ENCODE measurements at places on chromosomes 11 and 22. TPM values are rescaled to one million over a fixed set of nuclear protein-coding genes. Genes with fewer than 3 reads are reported as not detected.

DNA sequence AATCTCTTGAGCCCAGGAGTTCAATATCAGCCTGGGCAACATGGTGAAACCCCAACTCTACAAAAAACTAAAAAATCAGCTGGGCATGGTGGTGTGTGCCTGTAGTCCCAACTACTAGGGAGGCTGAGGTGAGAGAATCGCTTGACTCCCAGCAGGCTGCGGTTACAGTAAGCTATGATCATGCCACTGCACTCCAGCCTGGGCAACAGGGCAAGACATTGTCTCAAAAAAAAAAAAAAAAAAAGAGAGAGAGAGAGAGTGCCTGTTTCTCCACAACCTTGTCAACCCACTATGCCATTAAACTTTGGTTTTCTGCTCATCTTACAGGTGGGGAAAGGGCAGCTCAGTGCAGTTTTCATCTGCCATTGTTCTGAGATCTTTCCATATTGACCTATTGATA is 5.1 kb downstream of the FOLR3 start:
- H3K27ac ChIP-seq, result peak overlapping the region; percentile 50
- no peaks in the 10 kb centered on the region for H3K27me3 ChIP-seq
- no peaks in the 10 kb centered on the region for H3K36me3 ChIP-seq

The CCDC117 gene
- 56.9 TPM for total RNA-seq

The UEVLD gene
- 14.9 TPM for total RNA-seq

DNA sequence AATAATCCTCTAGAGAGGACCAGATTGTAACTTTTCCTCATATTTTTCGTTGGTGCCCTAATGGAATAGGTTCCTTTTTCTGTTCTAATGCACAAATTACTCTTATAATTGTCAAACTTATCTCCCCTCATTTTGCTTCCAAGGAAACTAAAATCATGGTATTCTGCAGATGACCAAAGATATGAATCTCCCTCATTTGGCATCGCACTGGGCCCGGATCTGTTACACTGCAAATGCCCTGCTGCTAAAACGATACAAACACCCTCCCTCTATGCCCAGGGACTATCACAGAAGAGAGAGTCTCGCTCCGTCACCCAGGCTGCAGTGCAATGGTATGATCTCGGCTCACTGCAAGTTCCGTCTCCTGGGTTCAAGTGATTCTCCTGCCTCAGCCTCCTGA is 7.6 kb downstream of the KLHDC7B start:
- H3K4me1 ChIP-seq, result no peaks in the 10 kb centered on the region
- H3K4me3 ChIP-seq, result no peak overlapping the region
- no peaks in the 10 kb centered on the region for H3K27me3 ChIP-seq
- H3K27ac ChIP-seq, result no peak overlapping the region
- no peak for DNase-seq

The SCGB1C1 gene
- total RNA-seq, result not detected

DNA sequence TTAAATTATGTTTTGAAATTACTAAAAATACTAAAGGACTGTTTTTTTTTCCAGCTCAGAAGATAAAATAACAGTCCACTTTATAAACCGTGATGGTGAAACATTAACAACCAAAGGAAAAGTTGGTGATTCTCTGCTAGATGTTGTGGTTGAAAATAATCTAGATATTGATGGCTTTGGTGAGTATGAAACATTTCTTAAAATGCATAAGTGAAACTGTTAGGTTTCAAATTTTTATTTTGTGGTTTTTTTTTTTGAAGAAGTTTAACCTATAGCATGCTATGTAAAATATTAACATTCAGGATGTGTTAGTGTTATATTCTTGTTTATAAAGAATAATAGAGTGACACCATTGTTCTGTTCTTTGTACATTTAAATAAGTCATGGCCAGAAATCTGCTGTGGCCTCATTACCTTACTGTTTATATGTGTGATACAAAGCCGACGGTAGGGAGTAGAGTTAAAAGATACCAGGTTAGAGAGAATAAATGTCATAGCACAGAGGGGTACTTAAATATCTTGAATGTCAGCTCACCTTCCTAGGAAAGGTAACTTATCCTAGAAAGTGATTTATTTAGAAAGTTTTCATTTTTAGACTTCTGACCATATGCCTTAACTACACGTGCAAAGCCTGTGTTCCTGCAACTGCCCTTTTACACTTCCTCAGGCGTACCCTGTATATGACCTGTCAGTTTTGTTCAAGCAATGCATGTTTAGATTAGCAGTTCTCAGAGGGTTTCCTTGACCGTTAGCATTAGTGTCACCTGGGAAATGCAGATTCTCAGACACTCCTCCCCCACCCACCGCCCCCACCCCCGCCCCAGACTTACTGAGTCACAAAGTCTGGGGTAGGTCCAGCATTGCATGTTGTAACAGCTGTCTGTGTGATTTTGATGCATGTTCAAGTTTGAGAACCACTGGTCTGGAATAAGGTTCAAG is 6.3 kb downstream of the FDX1 start:
- no peak for DNase-seq
- peaks cover 19% of the 10 kb centered on the region for H3K4me1 ChIP-seq
- no peaks in the 10 kb centered on the region for H3K27me3 ChIP-seq

GRCh38 chr11:18352581-18352980 is 30.2 kb downstream of the GTF2H1 start:
- H3K4me3 ChIP-seq, result no peak overlapping the region
- DNase-seq, result no peak
- H3K36me3 ChIP-seq, result peaks cover 75% of the 10 kb centered on the region
- H3K27me3 ChIP-seq, result no peaks in the 10 kb centered on the region
- no peak overlapping the region for H3K27ac ChIP-seq
- H3K4me1 ChIP-seq, result peaks cover 8% of the 10 kb centered on the region

DNA sequence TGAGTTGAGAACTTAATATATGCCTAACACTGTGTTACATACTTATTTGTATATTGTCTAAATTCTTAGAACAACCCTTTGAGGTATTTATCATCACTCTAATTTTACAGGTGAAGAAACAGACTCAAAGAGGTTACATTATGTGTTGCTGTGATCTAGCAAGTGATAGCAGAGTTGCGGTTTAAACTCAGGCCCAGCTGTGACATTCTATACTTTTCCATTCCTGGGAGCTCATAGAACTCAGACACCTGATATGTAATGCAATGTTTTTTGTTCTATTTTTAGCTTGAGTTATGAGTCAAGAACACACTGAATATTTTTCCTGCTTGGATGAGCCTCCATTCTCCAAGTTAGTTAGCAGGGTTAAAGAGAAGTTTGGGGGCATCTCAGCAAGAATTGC is 449.7 kb upstream of the DDI1 start:
- H3K4me1 ChIP-seq, result peaks cover 5% of the 10 kb centered on the region
- no peaks in the 10 kb centered on the region for H3K36me3 ChIP-seq
- no peak overlapping the region for H3K4me3 ChIP-seq

DNA sequence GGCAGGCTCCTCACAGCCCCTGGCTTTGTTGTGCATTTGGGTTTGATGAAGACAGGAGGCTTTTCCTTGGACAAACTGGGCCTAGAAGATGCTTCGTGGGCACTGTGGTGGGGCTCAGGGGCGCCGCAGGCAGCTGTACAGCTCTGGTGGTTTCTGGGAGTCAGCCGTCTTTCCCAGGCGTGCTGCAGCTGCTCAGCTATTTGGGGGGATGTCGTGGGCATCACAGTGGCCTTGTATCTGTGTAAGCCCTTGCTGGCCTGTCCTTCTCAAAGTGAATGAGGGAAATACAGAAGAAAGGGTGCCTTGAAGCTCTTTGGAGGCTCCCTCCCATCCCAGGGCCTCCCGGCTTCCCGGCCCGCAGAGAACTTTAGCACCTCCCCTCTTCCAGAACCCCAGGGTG is 89.5 kb downstream of the TBC1D22A start:
- DNase-seq, result no peak
- no peak overlapping the region for H3K4me3 ChIP-seq

- no peaks in the 10 kb centered on the region for H3K4me1 ChIP-seq
- no peak for DNase-seq
- H3K27me3 ChIP-seq, result no peaks in the 10 kb centered on the region
- no peak overlapping the region for H3K4me3 ChIP-seq
- no peak overlapping the region for H3K27ac ChIP-seq
- H3K36me3 ChIP-seq, result no peaks in the 10 kb centered on the region
These were observed 3.9 kb downstream of the SPATA19 start for GRCh38 chr11:133841279-133842043.

- no peaks in the 10 kb centered on the region for H3K4me1 ChIP-seq
- no peaks in the 10 kb centered on the region for H3K36me3 ChIP-seq
These were observed 445.9 kb upstream of the ANO3 start for GRCh38 chr11:25886036-25886435.

- H3K4me3 ChIP-seq, result no peak overlapping the region
- no peaks in the 10 kb centered on the region for H3K36me3 ChIP-seq
- DNase-seq, result no peak
- no peak overlapping the region for H3K27ac ChIP-seq
- no peaks in the 10 kb centered on the region for H3K4me1 ChIP-seq
These were observed 2.7 kb upstream of the OR2D2 start for GRCh38 chr11:6895010-6895409.

The GUCY1A2 gene
- 0.13 TPM for total RNA-seq

GRCh38 chr11:75260396-75261170 is 20.0 kb downstream of the TPBGL start:
- no peaks in the 10 kb centered on the region for H3K36me3 ChIP-seq
- H3K27ac ChIP-seq, result no peak overlapping the region
- no peak overlapping the region for H3K4me3 ChIP-seq
- no peaks in the 10 kb centered on the region for H3K27me3 ChIP-seq

The C11orf24 gene
- total RNA-seq, result 81.7 TPM

GRCh38 chr11:113971506-113972195 is 3.3 kb upstream of the HTR3A start:
- H3K36me3 ChIP-seq, result no peaks in the 10 kb centered on the region
- no peak overlapping the region for H3K4me3 ChIP-seq
- H3K27ac ChIP-seq, result no peak overlapping the region
- no peaks in the 10 kb centered on the region for H3K4me1 ChIP-seq
- no peaks in the 10 kb centered on the region for H3K27me3 ChIP-seq
- DNase-seq, result no peak

GRCh38 chr11:518463-519202 is 11.6 kb upstream of the RNH1 start:
- no peaks in the 10 kb centered on the region for H3K27me3 ChIP-seq
- no peak overlapping the region for H3K4me3 ChIP-seq
- DNase-seq, result peak; percentile 89
- no peaks in the 10 kb centered on the region for H3K36me3 ChIP-seq
- H3K4me1 ChIP-seq, result no peaks in the 10 kb centered on the region

GRCh38 chr11:129974237-129974636 is 28.4 kb downstream of the PRDM10 start:
- no peak overlapping the region for H3K4me3 ChIP-seq
- no peaks in the 10 kb centered on the region for H3K27me3 ChIP-seq
- H3K4me1 ChIP-seq, result no peaks in the 10 kb centered on the region
- DNase-seq, result no peak
- no peaks in the 10 kb centered on the region for H3K36me3 ChIP-seq

The OR51D1 gene
- total RNA-seq, result not detected

The GP1BB gene
- total RNA-seq, result 0.53 TPM

- H3K4me3 ChIP-seq, result no peak overlapping the region
- H3K27ac ChIP-seq, result no peak overlapping the region
- peaks cover 9% of the 10 kb centered on the region for H3K36me3 ChIP-seq
- no peaks in the 10 kb centered on the region for H3K4me1 ChIP-seq
- no peaks in the 10 kb centered on the region for H3K27me3 ChIP-seq
These were observed 27.2 kb downstream of the ACAT1 start for GRCh38 chr11:108148556-108148955.

- no peaks in the 10 kb centered on the region for H3K27me3 ChIP-seq
- no peaks in the 10 kb centered on the region for H3K4me1 ChIP-seq
- peaks cover 92% of the 10 kb centered on the region for H3K36me3 ChIP-seq
- H3K27ac ChIP-seq, result no peak overlapping the region
- no peak overlapping the region for H3K4me3 ChIP-seq
These were observed 32.5 kb downstream of the DRG1 start for GRCh38 chr22:31431950-31432349.

DNA sequence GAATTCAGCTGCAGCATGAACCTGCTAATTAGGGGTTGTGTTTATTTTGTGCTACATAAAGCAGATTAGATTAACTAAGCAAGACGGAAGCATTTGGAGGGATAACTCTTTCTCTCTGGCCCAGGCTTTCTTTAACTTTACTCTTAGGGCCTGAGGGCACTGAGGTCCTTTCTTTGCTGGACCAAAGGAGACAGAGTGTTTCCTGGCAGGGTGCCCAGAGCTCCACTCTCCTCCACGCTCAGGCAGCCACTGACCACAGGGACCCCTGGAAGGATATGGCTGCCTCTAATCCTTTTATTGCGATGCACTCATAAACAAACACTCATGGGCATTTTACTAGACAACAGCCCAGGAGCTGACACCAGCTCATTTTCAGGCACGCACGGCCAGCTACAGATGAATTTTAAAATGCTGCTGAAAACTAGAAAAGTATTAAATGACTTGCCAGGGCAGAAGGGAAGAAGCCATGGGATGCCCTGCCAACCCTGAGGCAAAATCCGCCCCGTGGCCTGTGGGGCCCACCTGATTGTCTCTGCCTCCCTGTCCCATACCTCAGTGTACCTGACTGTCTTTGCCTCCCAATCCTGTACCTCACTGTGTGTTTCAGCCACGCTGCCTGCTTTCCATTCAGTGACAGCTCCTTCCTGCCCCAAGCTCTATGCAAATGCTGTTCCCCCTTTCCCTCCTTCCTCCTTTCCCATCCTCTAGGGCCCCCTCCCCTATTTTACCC is 192.6 kb upstream of the NAV2 start:
- no peak overlapping the region for H3K27ac ChIP-seq
- H3K4me3 ChIP-seq, result no peak overlapping the region
- H3K4me1 ChIP-seq, result no peaks in the 10 kb centered on the region

- H3K27ac ChIP-seq, result no peak overlapping the region
- no peaks in the 10 kb centered on the region for H3K36me3 ChIP-seq
- no peaks in the 10 kb centered on the region for H3K27me3 ChIP-seq
- H3K4me3 ChIP-seq, result no peak overlapping the region
These were observed 15.4 kb upstream of the LRP5 start for GRCh38 chr11:68297052-68297378.

GRCh38 chr22:37951305-37951704 is 2.1 kb downstream of the C22orf23 start:
- H3K27ac ChIP-seq, result no peak overlapping the region
- no peak overlapping the region for H3K4me3 ChIP-seq
- peaks cover 4% of the 10 kb centered on the region for H3K36me3 ChIP-seq
- no peaks in the 10 kb centered on the region for H3K27me3 ChIP-seq
- peaks cover 12% of the 10 kb centered on the region for H3K4me1 ChIP-seq

DNA sequence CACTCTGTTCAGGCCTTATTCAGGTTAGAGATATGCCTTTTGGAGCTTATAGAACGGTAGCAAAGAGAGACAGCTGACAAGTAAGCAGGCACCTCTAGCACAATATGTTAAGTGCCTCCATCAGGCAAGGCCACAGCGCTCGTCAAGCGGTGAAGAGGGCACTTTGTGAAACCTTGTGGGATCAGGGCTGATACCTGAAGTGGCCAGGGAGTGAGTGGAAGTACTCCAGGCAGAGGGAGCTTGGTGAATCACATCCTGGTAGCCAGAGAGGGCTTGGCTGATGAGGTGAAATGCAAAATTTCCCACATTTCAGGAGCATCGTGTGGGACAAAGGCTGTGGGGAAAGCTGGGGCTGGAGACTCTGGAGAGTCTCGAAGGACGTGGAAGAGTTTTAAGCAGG is 87.4 kb downstream of the PKNOX2 start:
- H3K27me3 ChIP-seq, result no peaks in the 10 kb centered on the region
- H3K4me1 ChIP-seq, result no peaks in the 10 kb centered on the region
- no peak for DNase-seq
- H3K36me3 ChIP-seq, result no peaks in the 10 kb centered on the region
- H3K4me3 ChIP-seq, result no peak overlapping the region

All from SJSA1 (cell line).